ENCODE measurements at places on chromosomes 1 and 21. TPM values are rescaled to one million over a fixed set of nuclear protein-coding genes. Genes with fewer than 3 reads are reported as not detected.

CELA2A gene
- not detected for polyA plus RNA-seq

PGLYRP3 gene
- polyA plus RNA-seq, result not detected

NTMT2 gene
- polyA plus RNA-seq, result not detected

DDX59 gene
- 16.6 TPM for polyA plus RNA-seq
